ENCODE measurements at places on chromosomes 5 and 9. TPM values are rescaled to one million over a fixed set of nuclear protein-coding genes. Genes with fewer than 3 reads are reported as not detected.

The GLDC gene
- 1.5 TPM for total RNA-seq

DNA sequence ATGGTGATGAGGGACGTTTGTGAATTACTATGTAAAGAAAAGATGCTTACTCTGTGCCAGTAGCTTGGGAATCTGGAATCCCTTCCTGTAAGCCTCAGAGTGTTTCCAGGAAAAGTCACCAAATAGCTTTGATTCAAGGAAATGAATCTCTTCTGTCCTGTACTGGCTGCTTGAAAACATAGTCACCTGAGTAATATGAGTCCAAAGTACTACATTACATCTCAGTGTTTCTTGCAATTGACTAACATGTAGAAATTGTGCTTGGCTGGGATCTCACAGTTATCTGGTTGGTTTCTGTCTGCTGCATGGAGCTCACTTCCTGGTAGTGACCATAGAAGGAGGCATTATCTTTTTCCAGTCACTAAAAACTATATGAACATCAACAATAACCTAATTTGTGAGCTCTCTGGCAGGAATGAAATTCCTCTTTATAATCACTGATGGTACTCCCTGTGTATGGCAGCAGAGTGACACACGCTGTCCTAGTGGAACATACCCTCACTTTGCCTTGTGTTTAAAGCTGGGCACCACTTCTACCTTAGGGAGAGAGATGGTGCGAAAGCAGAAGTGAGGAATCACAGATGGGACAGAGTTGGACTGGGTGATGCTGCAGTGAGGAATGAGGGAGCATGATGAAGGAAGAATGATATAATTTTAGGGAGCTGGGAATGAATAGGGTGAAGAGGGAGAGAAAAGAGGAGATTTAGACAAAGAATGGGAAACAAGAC lies 568.5 kb downstream of the RAB3C start:
- DNase-seq = no peak

DNA sequence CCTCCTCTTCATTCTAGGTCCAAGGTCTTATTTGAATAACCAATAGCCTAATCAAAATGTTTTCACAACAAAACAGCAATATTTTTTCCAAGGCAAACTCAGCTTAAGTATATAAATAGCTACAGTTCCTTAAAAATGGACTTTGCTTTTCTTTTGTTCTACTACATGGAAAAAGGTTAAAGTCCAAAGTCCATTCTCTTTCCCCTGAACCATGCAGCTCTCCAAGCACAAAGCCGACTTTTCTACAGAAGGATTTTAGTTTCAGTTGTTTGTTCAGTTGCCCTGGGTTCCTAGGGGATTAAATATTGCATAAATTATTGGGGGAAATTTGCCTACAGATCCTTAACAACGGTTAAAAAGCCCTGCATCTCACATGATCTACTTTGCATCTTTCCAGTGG lies 677.0 kb upstream of the KLF4 start:
- no peak for DNase-seq

The GPRIN1 gene
- total RNA-seq = 7.2 TPM

- peak; percentile 79 for DNase-seq
Measured at GRCh38 chr9:110180511-110181434, 27.2 kb downstream of the C9orf152 start.

Data from PC-9 (cell line).